ENCODE measurements at places on chromosomes 4 and X.

GRCh38 chr4:163673848-163674697 lies 179.6 kb downstream of the TMA16 start:
- DNase-seq, result no peak

GRCh38 chrX:37824491-37825214 lies 22.7 kb downstream of the DYNLT3 start:
- DNase-seq, result no peak

DNA sequence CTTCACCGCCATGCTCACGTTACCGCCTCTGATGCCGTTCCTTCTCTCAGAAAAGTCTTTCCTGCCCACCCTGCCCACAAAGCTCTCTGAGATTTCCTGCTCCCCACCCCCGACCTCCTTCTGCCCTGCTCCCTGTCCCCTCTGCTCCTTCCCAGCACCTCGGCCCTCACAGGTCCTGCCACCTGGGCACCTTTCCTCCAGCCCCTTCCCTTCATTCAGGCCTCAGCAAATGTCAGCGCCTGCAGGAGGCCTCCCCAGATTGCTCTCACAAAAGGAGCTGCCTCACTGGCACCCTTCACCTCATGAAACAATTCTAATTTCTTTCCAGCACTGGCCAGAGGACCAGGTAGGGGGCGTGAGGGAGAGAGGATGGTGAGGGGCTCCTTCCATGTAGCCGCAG lies 33.6 kb upstream of the MXD4 start:
- DNase-seq, result no peak

DNA sequence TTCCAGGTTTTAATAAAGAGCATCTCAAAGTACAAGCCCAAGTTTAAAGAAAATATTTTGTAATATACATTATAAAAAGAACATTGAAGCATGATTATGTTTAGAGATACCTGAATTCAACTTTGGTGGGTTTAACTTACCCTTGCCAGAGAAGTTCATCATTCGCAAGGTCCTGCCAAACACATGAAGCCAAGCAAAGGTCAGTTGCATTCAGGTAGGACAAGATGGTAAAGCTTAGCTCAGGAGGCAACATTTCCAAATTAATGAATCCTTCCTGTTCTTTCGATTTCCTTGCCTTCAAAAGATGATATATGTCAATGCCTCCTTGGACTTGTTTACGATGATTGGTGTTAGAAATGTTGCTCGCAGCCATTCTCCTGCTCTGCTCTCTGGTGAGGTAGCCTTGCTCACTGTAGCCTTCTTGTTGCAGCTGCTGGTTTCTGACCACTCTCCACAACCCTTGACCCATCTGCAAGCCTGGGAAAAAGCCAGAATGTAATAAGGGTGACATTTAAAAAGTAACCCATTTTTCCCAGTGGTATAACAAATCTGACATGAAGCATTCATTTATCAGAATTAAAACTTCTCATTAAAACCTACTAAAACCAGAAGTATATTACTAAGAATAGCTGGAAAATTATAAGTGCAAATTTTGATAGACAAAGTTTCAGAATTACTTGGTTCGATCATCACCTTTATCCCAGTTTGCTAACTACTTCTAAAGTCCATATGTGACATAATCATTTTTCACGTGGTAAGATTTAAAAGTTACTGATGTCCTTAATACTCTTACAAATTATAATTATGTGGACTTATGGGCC lies 20.6 kb downstream of the FBXO8 start:
- DNase-seq, result no peak

GRCh38 chr4:44553180-44553579 lies 98.2 kb downstream of the YIPF7 start:
- DNase-seq, result no peak

- DNase-seq, result no peak
These were observed 63.8 kb downstream of the TBC1D19 start for GRCh38 chr4:26647523-26648224.

GRCh38 chrX:134461437-134461836 lies 1.5 kb downstream of the HPRT1 start:
- no peak for DNase-seq

DNA sequence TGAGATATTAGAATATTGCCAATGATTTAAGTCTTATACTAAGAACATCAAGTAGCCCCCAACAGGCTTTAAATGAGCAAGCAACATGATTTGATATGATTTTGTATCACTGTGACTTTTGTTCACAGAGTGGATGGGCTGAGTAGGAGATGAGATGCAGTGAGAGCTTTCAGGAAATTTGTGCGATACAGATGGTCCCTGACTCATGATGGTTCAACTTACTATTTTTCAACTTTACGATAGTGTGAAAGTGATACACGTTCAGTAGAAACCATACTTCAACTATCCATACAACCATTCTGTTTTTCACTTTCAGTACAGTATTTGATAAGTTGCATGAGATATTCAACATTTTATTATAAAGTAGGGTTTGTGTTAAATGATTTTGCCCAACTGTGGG lies 78.7 kb upstream of the NWD2 start:
- DNase-seq, result no peak

DNA sequence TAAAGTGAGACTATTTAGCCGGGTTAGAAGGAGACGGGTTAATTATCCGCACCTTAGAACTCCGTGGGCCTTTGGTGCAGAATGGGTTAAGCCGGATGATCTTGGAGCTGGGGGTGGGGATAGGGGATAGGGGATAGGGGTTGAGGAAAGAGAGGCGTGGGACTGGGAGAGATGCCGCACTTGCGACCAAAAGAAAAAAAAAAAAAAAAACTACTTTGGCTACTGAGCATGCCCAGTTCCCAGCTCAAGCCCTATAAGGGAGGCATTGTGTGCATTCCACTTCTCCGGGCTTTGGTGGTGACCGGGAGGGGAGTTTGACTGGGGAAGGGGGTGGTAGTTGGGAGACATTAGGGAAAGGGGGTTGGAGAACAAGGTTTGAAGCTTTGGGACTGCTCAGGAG lies at the start of gene SLITRK4:
Gene SLITRK4, minus strand, starts transcription at position 187 of the 400 bp plus-strand sequence. CDS start 4,993 bp downstream, outside the sequence.
- DNase-seq, result no peak

- DNase-seq, result no peak
These were observed 129.8 kb downstream of the GUCY2F start for GRCh38 chrX:109352066-109352588.

GRCh38 chrX:41096339-41096955 lies 11.2 kb downstream of the USP9X start:
- no peak for DNase-seq

DNA sequence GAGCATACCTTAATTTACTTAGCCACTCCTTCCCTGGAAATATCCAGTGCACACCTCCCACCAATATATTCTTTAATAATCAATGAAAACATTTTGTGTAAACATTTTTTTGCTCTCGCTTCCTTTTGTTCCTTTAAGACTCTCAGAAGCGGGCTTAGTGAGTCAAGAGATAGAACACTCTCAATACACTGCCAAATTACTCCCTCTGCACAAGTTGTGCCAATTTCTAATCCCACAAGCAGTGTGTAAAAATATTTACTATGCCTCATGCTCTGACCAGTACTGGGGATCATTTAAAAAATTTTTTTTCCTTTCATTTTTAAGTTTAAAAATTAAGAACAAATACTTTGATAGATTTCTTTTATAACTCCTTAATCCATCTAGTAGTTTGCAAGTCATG lies 5.1 kb downstream of the MORF4L2 start:
- no peak for DNase-seq

GRCh38 chr4:123443401-123444289 lies 47.0 kb downstream of the SPRY1 start:
- DNase-seq, result no peak

Measured in stimulated activated CD4-positive, alpha-beta T cell treated with anti-CD3 and anti-CD28 coated beads, Interleukin-12 subunit alpha, Interleukin-12 subunit beta, amount 100 ng/mL, for 24 hours (primary cell).